ENCODE measurements at places on chromosomes 2 and 18.

GRCh38 chr2:20450201-20450999 is 3.5 kb downstream of the RHOB start:
- peak; percentile 34 for DNase-seq

- peak; percentile 94 for DNase-seq
Observed at GRCh38 chr2:136060416-136060815, 57.5 kb downstream of the CXCR4 start.

DNA sequence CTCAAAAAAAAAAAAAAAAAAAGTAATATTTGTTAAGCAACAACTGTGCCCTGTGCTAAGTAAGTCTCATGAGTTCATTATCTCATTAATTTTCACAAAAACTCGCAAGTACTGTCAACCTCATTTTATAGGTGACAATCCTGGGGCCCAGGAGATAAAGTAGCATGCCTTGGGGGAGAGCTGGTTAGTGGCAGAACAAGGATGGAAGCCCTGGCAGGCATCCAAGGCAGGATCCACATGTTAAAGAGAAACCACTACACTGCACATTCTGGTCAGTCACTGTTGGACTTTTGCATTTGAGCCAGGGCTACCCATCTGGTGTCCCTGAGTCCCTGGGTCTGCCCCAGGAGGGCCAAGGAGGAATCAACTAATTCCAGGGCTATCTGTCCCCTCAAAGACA is 54.6 kb downstream of the ZFP36L2 start:
- DNase-seq = peak; percentile 71

DNA sequence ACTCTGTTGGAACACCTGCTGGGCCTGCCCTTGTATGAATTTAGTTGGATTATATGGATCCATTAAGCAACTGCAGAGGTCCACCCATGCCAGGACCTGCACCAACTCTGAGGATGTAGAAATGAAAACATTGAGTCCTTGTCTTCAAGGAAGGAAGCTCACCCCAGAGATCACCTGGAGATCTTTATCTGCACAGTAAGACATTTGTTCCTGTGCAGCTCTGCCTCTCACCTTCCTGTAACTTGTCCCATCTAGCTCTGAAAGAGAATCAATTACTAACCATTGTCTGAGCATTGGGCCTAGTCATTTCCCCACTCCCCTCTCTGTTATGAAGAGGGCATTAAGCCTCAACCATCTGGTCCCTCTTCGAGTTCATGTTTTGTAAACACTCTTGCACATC is 105.2 kb upstream of the YWHAQ start:
- DNase-seq = no peak

DNA sequence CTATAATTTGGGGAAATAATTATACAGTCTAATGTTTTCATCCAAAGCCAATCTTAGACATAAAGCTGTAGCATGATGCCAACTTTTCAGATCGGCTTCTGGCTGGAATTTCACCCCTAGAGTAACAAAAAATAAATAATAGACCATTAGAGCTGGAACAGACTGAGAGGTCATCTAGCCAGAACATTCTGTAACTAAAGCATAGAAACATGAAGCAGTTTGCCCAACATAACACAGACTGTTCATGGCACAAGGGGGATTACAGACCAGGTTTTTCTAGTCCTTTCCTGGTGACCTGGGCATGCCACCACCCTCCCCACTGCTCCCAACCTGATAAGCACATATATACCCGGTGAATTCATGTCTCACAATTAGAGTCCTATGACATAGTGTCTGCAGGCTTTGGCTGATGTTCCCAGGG is 116.4 kb upstream of the PPP1CB start:
- no peak for DNase-seq

- no peak for DNase-seq
Observed at GRCh38 chr2:232973796-232974195, 39.3 kb downstream of the NGEF start.

DNA sequence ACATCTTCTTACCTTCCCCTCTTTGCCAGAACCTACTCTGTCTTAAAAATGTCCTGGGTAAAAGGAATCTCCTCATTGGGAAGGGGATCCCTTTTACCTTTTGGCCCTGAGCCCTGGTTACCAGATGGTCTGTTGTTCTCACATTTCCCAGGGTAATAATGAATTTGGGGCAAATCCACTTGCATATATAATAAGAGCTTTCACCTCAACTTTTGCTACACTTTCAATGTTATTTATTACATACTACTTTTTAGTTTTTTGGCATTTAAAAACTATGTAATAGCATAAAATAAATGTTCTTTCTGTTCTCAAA is 15.0 kb downstream of the CERS6 start:
- no peak for DNase-seq

- DNase-seq = no peak
Observed at GRCh38 chr2:39141334-39142271, 20.8 kb upstream of the SOS1 start.

DNA sequence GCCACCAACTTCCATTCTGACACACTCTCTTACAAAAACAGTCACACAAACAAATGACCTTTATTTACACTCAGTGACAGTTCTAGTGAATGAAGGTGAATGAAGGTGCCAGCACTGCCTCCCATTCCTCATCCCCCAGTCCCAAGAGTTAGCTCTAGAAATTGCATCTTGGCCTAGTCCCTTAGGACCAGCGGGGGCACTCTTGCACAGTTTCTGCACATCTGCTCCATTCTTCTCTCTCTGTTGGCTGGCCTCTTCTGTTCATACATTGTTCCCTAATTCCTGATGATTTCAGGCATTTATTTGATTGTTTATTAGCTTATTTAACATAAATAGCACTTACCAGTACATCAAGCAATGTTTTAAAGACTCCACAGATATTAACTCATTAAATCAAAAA is 30.9 kb downstream of the GAREM1 start:
- DNase-seq = no peak

GRCh38 chr2:54663424-54664030 is 59.9 kb upstream of the EML6 start:
- no peak for DNase-seq

GRCh38 chr18:31424383-31424988 is 23.1 kb upstream of the DSG3 start:
- DNase-seq = peak; percentile 36

Measured in SJCRH30 (cell line).